ENCODE measurements at places on chromosomes 13 and 19.

- no peak for DNase-seq
Measured at GRCh38 chr19:33410915-33411401, 37.4 kb downstream of the CEBPG start.

DNA sequence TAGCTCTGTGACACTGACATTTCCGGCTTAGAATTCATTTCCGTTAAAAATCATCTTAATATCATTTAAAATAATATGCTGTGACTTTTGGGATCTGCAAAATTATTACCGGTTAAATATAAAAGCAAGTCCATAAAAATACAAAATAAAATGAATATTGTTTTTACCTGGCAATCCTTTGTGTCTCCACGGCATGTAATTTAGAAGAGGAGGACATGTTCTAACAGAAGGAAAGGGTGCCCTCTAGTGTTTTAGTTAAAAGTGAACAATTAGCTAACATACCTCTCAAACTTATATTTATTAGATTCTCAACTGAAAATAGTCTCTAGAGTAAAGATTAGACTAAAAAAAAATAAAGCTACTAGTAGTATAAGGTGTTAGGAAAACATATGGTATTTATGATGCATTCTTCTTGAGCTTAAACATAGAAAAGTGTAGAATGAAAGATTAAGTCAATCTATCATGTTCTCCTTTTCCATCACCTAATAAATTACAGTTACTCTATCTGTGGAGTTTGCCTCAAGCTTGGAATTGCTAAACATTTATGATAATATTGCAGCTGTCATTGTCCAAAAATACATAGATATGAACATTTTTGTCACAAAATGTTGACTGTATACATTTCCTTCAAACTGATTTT, 676.7 kb upstream of the SPRY2 start:
- no peak for DNase-seq

DNA sequence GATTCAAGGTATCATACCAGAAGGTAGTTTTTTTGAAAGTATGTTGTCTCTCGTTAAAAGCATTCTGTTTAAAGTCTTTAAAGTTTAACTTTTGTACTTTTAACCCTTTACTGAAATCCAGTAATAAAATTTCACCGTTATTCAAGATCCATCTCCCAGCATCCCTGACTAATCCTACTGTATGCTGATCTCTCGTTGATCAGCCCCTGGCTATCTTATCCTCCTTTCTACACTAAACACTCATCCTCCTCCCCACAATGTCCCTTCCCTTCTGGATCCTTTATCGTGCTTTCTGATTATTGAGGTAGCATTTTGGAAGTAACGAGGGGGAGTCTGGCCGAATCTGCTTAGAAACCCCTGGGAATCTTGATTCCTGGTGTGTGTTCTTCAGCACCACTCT, 1.3 kb downstream of the TPP2 start:
- no peak for DNase-seq

- DNase-seq: no peak
Measured at GRCh38 chr13:112443191-112443994, 67.2 kb downstream of the SPACA7 start.

DNA sequence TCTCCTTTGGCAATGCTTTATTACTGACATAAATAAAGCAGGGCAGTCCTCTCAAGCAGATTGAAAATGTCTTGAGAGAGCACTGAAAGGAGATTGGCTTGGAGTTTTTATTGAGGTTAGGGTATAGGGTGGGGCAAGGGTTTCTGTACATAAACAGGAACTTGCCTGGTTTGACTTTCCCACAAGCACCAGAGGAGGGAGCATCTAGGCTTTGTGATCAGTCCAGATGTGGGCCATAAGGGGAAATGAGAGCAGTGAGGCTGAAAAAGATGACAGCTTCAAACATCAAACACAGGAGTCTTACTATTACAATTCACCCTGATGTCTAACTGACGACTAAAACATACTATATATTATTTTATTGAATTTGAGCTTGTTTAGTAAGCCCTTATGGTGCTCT, 260.9 kb downstream of the MTUS2 start:
- no peak for DNase-seq

DNA sequence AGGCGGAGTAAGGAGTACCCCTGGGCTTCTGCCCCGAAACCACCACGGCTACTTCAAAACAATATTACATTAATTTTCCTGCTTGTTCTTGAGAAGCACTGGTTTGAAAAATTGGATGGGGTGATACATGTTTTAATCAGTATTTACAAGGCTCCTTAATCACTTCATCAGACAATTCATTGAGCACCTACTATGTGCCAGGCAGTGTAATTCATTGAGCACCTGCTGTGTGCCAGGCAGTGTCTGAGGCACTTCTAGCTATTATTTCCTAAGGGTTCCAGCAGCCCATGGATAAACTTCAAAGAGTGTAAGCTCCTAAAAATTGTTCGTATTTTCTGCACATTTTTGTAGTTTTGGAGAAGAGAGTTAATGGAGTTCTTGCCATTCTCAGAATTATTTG, 1.6 kb upstream of the GAS6 start:
- DNase-seq: no peak
